Left renal cortex interstitium (tissue), 4 donors: ENCODE measurements at places on chromosomes 4 and X.

DNA sequence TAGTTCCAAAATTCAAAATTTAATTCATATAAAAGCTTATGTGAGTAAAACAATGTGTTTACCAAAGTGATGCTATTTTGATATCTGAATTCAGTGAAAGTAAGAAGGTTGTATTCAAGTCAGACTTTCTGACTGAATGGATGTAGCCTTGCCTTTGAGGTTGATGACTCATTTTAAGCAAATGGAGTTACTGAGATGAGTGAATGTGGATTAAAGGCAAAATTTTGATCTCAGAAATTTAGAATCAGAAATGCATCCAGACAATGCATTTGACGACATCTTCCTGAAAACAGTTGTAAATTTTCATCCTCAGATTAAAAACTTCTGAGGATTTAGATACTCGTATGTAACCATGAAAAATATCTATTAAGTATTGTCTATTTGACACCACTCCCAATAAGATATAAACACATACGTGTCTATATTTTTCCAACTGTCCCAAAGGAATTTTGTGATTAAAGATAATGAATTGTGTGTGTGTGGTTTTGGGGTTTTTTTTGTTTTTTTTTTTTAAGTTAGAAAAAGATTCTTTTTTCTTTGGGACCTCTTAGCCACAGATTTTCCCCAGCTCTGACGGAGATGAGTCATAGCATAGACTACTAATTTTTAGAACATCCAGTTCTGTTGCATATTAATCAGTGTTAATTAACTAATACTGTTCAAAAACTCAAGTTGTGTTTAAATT lies 34.4 kb downstream of the NFKB1 start:
- DNase-seq: no peak

GRCh38 chr4:31917334-31917733 lies 1197.2 kb downstream of the PCDH7 start:
- no peak for DNase-seq

DNA sequence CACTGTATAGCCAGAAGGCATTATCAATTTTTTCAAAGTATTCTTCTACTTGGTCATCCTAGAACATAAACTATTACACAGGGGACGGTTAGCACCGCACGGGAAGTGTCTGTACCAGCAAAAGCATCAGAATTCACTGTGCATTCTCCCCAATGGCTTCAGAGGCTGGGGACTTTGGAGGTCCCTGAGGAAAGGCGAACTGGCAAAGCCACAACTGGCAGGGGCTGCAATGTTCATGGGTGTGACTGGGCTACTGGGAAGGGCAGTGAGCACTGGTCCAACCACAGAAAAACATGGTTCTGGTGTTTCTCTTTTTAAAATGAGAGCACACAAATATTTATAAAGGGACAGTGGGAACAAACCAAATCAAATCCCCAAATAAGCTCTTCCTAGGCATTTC lies 83.5 kb downstream of the C4orf51 start:
- no peak for DNase-seq

- DNase-seq: no peak
Observed at GRCh38 chr4:77026322-77026704, 49.5 kb downstream of the CCNI start.

DNA sequence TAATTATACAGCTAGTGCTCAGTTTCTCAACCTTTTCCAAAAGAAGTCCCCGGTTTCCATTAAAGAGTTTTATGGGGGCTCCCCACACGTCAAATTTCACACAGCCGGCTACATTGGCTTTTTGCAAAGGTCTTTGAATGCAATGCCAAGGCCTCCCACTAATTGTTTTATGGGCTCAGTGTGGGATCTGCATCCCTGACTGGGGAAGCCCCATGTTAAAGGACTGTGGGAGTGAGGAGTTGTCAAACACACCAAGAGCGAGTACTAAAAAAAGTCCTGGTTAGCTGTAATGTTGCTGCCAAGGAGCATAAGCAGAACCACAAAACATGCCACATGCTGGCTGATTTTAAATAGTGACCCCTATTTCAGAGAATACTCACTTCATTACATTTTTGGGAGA lies 162.6 kb downstream of the BMPR1B start:
- DNase-seq: no peak
